ENCODE measurements at places on chromosomes 7 and 10. TPM values are rescaled to one million over a fixed set of nuclear protein-coding genes. Genes with fewer than 3 reads are reported as not detected.

- no peak for DNase-seq
Observed at GRCh38 chr10:63204667-63205391, 71.7 kb downstream of the NRBF2 start.

GRCh38 chr10:51860257-51860656 is 160.9 kb upstream of the CSTF2T start:
- DNase-seq: no peak

- DNase-seq: no peak
Observed at GRCh38 chr7:151086802-151087244, 548 bp downstream of the AGAP3 start.

GRCh38 chr10:100519311-100520051 is at the start of gene SEC31B:
TSS of gene SEC31B (minus strand) at chr10:100519861. CDS start at chr10:100516952, 2,909 bp downstream.
- peak; percentile 44 for DNase-seq

- DNase-seq: no peak
Observed at GRCh38 chr7:75048435-75049379, 24.9 kb downstream of the RCC1L start.

DNA sequence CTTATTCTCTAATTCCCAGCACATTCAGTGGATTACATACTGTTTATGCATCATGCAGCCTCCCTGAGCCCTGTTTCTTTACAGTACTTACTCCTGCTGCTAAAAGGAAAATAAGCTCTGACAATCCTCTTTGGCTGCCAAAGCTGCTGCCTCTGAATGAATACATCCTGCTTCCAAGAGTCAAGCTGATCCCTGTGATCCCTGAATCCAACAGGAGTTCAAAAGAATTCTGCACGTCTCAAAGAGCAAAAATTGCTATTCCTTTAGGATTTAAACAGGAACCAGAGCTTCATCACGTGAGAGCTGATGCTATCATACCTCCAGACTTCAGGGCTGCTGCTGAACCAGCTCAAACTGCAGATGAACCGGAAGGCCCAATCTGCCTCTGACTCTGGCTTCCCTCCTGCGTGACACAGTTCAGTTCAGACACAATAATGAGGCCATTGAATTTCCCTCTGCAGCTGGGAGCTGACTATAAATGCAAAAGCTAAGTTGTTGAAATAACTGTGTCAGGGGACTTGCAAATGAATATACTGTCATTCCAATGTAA is 851.0 kb upstream of the PHF14 start:
- DNase-seq: no peak

DNA sequence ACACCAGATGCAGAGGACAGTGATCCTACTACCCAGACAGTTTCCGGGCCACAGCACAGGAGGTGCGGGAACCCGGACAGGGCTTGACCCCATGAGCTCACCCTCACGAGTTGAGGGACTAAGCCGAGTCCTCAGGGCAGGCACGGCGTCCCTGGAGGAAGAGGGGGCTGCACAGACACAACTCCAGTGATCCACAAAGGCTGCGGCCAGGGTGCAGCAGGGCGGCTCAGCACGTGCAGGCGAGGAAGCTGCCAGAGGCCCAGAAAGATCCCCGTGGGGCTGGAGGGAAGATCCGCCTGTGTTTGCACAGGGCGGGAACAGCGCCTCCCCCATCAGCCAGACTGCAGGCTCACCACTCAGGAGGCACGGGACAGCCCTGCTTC is 45.9 kb upstream of the TMEM72 start:
- DNase-seq: peak; percentile 52

DNA sequence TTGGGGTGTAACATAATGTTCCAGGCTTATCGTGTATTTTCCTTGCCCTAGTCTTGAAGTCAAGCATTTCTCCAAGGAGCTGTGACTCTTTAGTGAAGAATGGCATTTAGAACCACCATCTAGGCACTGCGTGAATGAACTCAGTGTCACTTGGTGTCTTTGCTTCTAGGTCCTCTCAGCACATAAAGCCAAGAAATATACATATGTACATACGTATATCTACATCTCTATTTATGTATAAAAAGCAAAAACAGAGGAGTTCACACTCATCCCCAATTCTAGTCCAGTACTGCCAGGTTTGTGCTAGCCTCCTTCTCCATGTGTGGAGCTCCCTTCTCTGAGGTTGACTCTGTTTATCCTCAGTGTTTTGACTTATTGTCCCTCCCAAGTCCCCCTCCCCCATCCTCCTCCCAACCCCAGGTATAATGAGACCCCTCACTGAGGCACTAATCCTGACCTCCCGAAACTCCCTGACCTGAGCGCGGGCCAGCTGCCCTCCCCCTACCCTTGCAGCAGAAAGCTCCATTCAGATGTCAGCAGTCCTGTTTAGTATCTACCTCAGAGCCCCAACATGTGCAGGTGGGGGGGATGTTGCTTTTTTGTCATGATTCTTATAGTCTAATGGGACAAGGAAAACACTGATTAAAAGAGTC is 61.5 kb downstream of the GDI2 start:
- no peak for DNase-seq

- peak; percentile 70 for DNase-seq
Observed at GRCh38 chr10:52951824-52952223, 179.2 kb upstream of the MBL2 start.

- DNase-seq: no peak
Observed at GRCh38 chr7:116214921-116215320, 4.6 kb downstream of the TES start.

- DNase-seq: no peak
Observed at GRCh38 chr7:31957756-31958155, 112.5 kb downstream of the PDE1C start.

DNA sequence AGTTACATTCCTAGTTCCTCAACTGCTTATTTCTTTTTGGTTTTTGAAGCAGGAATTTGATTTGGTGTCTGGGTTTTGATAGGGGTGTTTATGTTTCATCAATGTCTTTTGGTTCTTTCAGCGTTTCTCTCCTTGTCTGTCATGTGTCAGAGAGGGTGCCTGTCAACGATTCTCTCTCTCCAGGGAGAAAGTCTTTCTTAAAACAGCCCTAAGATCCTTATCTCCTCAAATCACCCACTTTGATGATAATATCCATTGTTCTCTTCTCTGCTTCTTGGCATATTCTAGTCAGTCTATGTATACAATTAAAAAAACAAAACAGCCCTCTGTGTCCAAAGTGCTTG is 77.2 kb downstream of the TCF7L2 start:
- no peak for DNase-seq

DNA sequence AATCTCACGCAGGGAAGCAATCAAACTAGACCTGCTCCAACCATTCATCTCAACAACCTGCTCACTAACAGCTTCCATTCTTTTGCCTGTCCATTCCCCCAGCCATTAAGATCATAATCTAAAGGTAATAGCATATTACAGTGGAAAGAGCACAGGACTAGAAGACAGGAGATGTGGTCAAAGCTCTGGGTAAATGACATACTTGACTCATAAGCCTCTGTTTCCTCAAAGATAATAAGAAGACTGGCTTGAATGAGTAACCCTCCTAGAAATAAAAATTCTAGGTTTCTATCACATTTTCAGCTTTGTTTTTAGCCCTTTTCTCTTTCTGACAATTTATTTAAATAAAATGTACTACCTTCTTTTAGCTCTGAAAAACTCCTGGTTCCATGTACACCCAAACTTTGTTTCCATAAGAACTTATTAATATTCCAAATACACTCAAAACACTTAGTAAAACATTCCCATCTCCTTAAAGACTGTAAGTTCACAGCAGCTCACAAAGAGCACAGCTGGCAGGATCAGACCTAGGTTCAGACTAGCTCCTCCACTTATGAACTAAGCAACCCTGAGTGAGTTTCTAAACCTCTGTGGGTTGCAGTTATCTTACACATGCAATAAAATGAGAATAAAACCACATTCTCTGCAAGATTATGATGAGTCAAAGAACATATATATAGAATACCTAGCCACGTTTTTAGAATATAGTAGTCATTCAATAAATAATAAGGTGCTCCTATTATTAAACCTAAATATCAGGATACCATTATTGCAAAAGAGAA is 11.6 kb downstream of the FAM204A start:
- DNase-seq: no peak

- DNase-seq: no peak
Observed at GRCh38 chr7:133115596-133115995, 33.7 kb upstream of the CHCHD3 start.

DNA sequence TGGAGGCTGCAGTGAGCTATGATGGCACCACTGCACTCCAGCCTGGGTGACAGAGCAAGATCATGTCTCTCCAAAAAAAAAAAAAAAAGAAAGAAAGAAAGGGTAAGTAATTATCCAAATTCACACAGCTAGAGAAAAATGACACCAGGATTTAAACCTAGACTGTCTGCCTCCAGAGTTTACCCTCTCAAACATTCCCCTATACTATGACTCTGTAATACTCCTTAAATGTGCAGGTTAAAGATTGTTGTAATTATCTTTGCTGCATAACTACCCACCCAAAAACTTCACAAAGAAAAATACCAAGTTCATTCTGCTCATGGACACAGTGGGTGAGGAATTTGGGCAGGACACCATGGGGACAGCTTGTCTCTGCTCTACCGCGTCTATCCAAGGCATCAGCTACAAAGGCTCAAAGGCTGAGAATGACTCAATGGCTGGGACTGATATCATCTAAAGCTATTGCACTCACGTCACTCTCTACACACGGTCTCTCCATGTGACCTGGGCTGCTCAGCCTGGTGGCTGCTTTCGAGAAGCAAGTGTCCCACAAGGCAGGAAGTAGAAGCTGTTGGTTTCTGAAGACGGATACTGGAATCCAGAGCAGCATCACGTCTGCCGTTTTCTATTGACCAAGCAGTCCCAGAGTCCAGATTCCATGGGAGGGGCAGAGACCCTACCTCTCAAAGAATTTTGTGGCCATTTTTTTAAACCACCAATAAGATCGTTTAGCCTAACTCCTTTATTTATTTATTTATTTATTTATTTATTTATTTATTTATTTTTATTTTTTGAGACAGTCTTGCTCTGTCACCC is 185.7 kb upstream of the AUTS2 start:
- no peak for DNase-seq

GRCh38 chr10:73439605-73440312 is 6.4 kb upstream of the MSS51 start:
- no peak for DNase-seq

GRCh38 chr7:47634273-47634672 is 52.4 kb upstream of the TNS3 start:
- no peak for DNase-seq

GRCh38 chr10:132776186-132776585 is 9.8 kb downstream of the NKX6-2 start:
- DNase-seq: no peak

- DNase-seq: no peak
Observed at GRCh38 chr7:73518470-73518869, 3.6 kb downstream of the BAZ1B start.

- no peak for DNase-seq
Observed at GRCh38 chr10:61329854-61330253, 123.3 kb downstream of the TMEM26 start.

DNA sequence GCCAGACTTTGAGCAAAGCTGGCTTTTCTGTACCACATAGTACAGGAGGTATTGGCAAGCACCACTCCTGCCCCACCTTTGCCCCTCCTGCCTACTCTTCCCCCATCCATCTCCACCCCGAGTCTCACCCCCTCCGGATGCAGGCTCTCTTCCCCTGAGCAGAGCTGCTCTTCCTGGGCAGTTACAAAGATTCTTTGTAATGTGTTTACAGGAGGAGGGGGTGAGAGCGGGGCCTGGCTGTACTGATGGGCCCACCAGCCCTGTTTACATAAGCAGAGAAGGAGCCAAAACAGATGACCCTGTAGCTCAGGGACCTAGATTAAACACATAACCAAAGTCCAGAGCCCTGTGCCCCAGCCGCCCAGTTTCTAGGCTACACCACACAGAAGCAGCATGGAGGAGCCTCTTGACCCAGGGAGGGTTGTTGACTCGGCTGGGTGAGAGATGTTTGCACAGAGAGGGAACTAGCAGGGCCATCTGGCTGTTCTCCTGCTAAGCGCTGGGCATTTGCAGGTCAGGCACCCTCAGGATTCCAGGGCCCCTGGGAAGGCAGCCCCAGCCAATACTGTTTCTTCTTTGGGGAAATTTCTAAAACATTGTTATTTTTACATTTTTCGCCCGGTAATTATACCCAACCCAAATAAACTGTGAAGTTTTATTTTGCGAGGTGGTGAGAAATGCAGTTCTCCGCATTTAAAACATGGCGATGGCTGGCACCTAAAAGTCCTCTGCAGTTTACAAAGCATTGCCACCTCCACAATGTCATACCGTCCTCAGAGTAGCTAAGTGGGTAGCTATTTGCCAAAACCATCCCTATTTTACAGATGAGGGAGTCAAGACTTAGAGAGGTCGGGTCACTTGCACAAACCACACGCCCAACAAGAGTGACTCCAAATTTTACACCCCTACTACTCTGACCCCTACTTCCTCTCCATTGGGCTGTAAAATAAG is 11.4 kb upstream of the ZKSCAN1 start:
- peak; percentile 75 for DNase-seq

DNA sequence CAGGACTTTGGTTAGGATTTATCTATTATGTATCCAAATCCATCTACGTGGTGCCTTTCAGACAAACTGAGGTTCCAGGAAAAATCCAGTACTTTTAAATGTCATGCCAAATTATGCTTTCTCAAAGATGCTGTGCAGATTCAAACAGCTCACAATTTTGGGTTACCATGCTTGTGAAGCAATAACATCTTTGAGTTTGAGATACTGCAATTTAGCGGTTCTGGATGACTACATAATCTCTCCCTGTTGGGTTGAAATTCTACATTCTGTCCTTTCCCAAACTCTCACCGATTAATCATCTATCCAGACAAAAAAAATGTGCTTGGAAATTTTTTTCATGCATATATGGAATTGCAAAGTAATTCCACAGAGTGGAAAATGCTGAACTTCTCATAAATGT is 3.5 kb downstream of the RHOBTB1 start:
- DNase-seq: no peak

DNA sequence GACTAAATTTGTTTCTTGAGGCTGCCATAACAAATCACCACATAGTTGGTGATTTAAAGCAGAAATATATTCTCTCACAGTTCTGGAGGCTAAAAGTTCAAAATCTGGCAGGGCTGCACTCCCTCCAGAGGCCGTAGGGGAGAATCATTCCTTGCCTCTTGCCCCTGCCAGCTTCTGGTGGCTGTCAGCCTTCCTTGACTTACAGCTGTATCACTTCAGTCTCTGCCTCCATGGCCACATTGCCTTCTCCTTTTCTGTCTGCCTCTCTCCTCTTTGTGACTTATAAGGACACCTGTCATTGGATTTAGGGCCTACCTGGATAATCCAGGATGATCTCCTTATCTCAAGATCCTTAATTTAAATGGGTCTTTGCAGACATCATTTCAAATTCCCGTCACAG is 5.8 kb upstream of the LRRC4 start:
- DNase-seq: no peak

- DNase-seq: no peak
Observed at GRCh38 chr10:93032105-93032808, 28.3 kb upstream of the CYP26C1 start.

The PHKG1 gene
- 0.58 TPM for total RNA-seq

The PTN gene
- total RNA-seq: 1.7 TPM

The GOLGA7B gene
- total RNA-seq: 0.63 TPM

The AOC1 gene
- 606 TPM for total RNA-seq

The CYP26A1 gene
- not detected for total RNA-seq

The PIK3AP1 gene
- total RNA-seq: 10.4 TPM

The PPP1R17 gene
- total RNA-seq: not detected

The STN1 gene
- 20.7 TPM for total RNA-seq

The MALSU1 gene
- 37.2 TPM for total RNA-seq
